ENCODE measurements at places on chromosomes 1 and 21. TPM values are rescaled to one million over a fixed set of nuclear protein-coding genes. Genes with fewer than 3 reads are reported as not detected.

DNA sequence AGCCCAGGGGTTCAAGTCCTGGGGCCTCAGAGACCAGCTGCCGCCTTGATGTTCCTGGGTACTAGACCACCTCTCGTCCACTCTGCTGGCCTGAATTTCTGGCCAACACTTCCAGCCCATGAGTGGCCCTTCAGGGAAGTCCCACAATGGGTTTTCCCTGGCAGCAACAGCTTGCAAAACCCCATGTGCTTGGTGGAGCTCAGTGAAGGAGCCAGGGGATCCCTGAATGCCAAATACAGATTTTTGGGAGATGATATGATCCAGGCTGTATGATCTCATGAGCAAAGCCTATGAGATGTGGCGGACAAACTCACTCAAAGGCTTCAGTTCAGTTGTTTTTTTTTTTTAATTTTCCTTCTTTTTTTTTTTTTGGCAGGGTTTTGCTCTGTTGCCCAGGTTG is 9.6 kb upstream of the RASSF5 start:
- no peak overlapping the region for H3K27ac ChIP-seq
- no peak for DNase-seq
- H3K27me3 ChIP-seq: no peaks in the 10 kb centered on the region
- no peak overlapping the region for H3K4me3 ChIP-seq
- peaks cover 14% of the 10 kb centered on the region for H3K4me1 ChIP-seq

DNA sequence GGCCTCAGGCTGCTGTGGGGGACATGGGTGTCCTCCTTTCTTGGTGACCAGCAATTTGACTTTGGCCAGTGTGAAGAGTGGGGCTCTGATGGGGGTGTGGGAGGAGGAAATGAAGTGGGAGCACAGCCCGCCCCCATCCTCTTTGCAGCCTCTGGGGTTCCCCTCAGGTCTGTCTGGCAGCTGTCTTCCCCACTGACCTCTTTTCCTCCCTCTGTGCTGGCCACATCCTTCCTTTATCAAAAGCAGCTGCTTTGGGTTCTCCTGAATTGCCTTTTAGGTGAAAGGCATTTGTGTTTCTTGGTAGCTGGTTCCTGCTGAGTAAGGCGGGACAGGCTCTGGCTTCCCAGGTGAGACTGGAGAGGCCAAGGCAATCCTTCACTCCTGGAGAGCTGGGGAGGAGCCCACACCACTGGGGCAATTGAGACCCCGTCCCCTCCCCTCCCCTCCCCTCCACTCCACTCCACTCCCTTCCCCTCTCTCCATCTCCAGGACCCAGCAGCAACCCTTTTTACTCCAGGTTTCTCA is 24.9 kb downstream of the PCAT6 start:
- H3K4me1 ChIP-seq: peaks cover 49% of the 10 kb centered on the region
- H3K27ac ChIP-seq: peak overlapping the region; percentile 65
- H3K27me3 ChIP-seq: no peaks in the 10 kb centered on the region
- no peaks in the 10 kb centered on the region for H3K36me3 ChIP-seq
- DNase-seq: no peak
- no peak overlapping the region for H3K4me3 ChIP-seq

- DNase-seq: no peak
- no peaks in the 10 kb centered on the region for H3K36me3 ChIP-seq
- H3K27ac ChIP-seq: peak overlapping the region; percentile 96
- H3K27me3 ChIP-seq: no peaks in the 10 kb centered on the region
- H3K4me1 ChIP-seq: peaks cover 46% of the 10 kb centered on the region
These were observed 5.4 kb downstream of the JUN start for GRCh38 chr1:58778385-58779000.

GRCh38 chr21:36948686-36949085 is 17.8 kb downstream of the HLCS start:
- H3K4me3 ChIP-seq: no peak overlapping the region
- no peaks in the 10 kb centered on the region for H3K27me3 ChIP-seq
- H3K4me1 ChIP-seq: no peaks in the 10 kb centered on the region
- H3K36me3 ChIP-seq: no peaks in the 10 kb centered on the region
- no peak for DNase-seq

DNA sequence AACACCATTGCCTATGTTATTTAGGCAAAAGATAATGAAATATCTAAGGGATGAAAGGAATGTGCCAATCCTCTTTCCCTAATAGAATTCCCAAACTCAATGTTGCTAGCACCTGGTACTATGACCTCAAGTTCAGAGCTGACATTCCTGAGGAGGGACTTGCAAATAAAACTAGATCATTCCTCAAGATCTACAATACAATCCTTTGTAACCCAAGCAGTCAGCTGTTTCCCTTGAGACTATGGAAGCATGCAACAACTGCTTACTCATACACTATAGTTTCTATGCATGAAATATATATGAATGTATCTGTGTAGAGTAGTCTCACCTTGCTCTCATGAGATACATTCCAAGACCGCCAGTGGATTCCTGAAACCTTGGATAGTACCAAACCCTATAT is 65.0 kb downstream of the ABL2 start:
- H3K36me3 ChIP-seq: no peaks in the 10 kb centered on the region
- no peak overlapping the region for H3K4me3 ChIP-seq
- no peak for DNase-seq

DNA sequence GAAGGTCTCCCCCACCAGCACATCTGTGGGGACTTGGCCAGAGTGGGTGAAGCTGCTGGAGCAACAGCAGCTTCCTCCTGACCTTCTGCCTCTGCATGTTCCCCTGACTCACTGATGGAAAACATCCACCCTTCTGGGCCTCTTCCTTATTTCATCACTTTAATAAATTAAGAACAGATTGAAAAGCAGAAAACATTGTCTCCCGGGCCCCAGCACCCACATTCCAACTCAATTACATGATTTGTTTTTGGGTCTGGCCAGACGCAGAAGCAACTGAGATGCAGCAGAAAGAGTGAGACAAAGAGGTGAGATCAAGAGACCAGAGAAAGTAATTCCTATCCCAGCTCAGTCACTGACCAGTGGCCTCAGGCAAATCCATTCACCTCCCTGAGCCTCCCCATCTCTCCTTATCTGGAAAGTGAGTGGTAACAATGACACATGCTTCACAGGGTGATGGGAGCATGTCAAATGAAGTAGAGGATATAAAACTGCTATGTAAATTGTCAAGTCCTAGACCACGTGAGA is 157.1 kb downstream of the ELAVL4 start:
- H3K27me3 ChIP-seq: no peaks in the 10 kb centered on the region
- H3K4me1 ChIP-seq: no peaks in the 10 kb centered on the region
- H3K4me3 ChIP-seq: no peak overlapping the region
- H3K27ac ChIP-seq: no peak overlapping the region
- H3K36me3 ChIP-seq: no peaks in the 10 kb centered on the region

C1orf226 gene
- 5.3 TPM for total RNA-seq

DNA sequence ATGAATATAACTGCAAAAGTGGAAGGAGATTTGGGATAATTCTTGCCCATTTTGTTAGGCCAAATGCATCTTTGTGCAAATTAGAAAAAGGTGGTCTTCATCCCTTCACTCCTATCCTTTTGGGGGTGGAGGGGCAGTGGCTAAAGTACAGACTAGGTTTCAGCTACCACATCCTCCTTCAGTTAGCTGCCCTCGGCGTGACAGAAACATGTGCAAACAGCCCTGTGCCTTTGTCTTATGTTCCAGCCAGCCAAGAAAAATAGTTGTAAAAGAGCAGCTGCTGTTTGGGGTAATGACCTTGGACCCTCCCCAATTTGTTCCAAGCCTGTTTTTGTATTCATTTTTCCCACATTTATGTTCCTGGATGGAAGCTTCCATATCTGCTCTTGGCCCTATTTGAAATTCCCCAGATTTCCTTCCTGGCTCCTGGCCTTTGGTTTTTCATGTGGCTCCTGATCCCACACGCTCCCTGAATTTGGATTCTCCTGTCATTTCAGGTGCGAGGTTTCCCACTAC is 8.3 kb upstream of the LGALS8 start:
- no peak overlapping the region for H3K4me3 ChIP-seq
- H3K27ac ChIP-seq: peak overlapping the region; percentile 27
- H3K36me3 ChIP-seq: no peaks in the 10 kb centered on the region
- no peak for DNase-seq
- H3K27me3 ChIP-seq: no peaks in the 10 kb centered on the region

DNA sequence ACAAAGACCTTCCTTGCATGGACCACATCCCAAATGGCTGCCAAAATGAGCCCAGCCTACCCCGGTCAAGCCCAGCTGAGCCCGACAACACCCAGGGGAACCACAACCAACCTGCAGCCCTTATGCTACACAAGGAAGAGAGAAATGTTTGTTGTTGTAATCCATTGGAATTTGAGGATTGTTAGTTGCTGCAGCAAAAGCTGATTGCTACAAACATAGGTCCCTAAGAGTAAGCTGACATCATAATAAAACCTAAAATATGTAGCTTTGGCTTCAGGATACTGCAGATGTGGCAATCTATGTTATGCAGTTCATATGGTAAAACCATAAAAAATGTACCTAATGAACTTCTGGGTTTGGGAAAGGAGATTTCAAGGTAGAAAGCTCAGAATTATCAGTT is 65.5 kb upstream of the DNAH14 start:
- no peak overlapping the region for H3K4me3 ChIP-seq
- no peak for DNase-seq
- no peaks in the 10 kb centered on the region for H3K36me3 ChIP-seq
- no peak overlapping the region for H3K27ac ChIP-seq
- H3K4me1 ChIP-seq: no peaks in the 10 kb centered on the region
